Hippocampal formation (tissue), 2 donors: ENCODE measurements at places on chromosomes 12 and 14.
A peak's percentile ranks its signal among the peaks of the same experiment; 100 is the strongest.

- no peak for DNase-seq
Measured at GRCh38 chr12:42196723-42197603, 41.1 kb downstream of the YAF2 start.

GRCh38 chr14:100037353-100037752, 27.9 kb upstream of the EVL start:
- no peak for DNase-seq

DNA sequence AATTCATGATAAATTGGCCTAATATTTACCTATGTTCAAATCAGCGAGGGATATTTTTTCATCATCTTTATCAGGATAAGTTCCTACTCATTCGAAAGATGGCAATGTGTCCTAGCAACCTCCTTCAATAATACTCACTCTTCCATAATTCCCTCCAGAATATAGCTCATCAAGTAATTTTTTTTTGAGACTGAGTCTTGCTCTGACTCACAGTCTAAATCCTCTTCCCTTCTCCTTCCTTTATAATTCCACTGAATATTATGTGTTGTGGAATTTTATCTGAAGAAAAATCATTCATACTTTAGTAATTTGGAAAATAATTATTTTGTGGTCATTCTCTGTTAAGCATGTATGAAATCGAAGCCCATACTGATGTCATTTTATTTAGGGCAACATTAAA, 663.8 kb downstream of the FLRT2 start:
- DNase-seq: no peak

DNA sequence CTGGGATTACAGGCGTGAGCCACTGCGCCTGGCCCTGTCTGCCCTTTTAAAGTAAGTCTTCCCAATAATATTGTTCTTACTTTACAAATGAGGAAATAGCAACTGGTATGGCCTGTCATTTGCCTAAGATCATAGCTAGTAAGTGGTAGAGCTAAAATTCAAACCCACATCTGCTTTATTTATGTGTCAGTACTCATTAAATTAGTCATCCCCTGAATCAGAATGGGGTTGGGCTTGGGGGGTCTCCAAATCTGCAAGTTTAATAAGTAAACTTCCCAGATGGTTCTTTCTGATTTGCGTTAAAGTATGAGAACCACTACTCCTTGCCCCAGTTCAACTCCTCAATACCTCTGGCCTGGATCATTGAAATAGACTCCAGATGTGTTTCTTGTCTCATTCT, 96.2 kb downstream of the FAR2 start:
- no peak for DNase-seq

DNA sequence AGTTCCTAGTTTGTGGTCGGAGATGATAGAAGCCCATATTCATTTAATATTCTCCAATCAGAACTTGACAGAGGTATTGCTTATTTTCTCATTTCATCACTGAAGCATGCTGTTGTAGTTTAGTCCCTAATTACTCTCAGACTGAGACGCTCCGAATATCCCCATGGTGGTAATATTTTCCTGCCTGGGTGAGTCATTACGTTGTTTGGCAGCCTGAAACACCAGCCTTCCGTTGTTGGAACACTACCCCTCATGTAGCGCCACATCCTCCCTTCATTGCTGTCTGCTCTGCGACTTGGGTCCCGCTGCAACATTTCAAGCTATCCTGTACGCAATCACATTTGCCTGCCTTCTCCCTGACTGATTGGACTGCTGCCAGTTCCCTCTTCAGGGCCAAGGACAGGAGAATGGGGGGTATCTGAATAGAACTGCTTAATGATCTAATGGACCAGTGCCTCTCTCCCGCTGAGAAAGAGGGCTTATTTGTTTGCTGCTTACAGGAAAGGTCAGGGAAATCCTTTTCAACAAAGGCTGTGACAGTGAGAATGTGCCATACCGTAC, 369.1 kb downstream of the NPAS3 start:
- DNase-seq: peak; percentile 13

DNA sequence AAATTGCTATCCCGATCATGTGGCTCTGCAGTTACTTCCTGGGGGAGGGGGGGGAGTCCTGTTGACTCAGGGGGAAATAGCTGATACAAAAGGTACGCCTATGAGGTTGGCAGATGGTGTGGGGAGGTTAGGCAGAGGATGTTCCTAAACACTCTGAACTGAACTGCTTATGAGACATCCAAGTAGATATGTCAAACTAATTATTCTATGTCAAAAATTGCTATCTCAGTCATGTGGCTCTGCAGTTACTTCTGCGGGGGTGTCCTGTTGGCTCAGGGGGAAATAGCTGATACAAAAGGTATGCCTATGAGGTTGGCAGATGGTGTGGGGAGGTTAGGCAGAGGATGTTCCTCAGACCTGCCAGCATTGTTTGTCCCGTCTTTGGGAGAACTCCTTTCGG, 5.1 kb upstream of the VCPKMT start:
- DNase-seq: no peak

- DNase-seq: no peak
Measured at GRCh38 chr12:118900993-118901392, 80.3 kb upstream of the SRRM4 start.

GRCh38 chr12:4486980-4487379, 41.4 kb upstream of the FGF6 start:
- DNase-seq: no peak

GRCh38 chr12:450438-450837, 9.3 kb upstream of the B4GALNT3 start:
- DNase-seq: no peak

- no peak for DNase-seq
Measured at GRCh38 chr12:56873382-56873781, 60.8 kb downstream of the SDR9C7 start.

- DNase-seq: peak; percentile 71
Measured at GRCh38 chr12:119412811-119413794, 78.6 kb downstream of the CCDC60 start.

DNA sequence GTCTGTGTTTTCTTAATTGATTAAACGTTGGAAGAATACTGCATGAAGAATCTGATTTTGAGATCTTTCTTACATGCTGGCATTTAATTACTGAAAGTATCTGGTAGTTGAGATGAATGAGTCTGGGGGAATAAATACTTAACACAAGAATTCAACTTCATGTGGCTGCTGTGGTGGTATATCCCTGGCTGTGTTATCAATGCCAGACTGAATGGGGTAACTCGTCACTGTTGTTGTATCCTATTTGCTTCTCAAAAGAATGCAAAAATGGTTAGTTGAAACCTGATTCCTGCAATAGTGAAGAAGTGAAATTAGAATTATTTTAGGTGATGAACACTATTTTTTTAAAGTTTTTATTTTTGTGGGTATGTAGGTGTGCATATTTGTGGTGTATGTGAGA, 72.5 kb downstream of the HMGA2 start:
- DNase-seq: no peak

DNA sequence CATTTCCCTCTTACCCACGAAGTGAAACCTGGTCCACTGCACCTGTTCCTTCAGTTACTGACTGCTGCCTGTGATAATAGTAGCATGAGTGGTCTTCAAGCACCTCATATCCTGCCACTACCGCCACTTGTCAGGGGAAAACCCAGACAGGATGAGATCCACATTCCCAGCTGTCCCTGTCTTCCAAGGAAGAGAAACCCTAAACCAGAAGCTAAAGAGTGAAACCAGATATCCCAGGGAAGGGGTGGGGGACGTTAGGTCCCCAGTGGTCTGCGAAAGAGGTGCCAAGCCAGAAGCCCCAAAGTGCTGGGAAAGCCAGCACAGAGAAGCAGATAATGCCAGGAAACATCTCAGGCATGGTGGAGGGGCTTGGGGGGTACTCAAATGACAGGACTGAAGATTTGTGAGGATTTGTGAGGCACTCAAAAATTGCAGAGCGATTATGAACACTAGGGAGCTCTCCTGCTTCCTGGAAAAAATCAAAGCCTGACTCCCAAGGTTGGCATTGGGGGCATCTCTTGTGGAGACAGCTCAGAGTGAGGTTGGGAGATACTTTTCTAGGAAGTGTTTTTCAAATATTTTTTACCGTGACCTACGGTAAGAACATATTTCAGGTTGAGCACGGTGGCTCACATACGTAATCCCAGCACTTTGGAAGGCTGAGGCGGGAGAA, 77.9 kb downstream of the TMEM30B start:
- no peak for DNase-seq

DNA sequence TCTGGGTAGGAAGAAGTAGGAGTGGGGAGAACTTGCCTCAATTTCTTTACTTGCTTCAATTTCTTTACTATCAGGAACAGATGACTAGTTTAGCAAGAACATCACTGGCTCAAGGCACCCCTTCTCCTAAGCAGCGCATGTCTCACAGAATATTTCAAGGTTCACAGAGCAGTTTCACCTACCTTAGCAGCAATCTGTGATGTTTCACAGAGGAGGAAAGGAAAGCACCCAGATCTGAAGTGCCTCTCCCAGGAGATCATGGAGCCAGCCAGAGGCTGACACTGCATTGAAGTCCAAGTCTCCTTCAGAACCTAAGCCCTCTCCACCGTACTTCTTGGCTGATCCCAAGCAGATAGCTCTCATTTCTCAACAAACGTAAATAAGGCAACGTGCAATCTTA, 118.7 kb upstream of the PCED1B start:
- DNase-seq: no peak
